ENCODE measurements at places on chromosomes 4 and X.

DNA sequence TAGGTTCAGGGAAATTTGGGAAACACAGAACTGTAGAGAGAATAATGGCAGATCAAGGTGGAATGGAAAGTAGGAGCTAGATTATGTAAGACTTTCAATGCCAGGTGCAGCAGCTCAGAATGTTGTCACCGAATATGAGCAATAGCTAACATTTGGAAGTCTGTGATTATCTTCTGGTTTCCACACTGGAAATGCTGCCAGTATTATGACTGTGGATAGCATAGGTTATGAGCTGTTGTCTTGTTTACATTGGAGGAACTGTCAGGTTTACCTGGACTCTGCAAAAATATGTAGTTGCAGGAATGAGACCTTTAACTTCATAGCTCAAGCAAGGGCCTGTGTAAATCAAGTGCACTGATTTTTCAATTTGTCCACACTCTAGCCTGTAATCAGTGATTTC, 26.0 kb upstream of the TAF9B start:
- no peak for DNase-seq

DNA sequence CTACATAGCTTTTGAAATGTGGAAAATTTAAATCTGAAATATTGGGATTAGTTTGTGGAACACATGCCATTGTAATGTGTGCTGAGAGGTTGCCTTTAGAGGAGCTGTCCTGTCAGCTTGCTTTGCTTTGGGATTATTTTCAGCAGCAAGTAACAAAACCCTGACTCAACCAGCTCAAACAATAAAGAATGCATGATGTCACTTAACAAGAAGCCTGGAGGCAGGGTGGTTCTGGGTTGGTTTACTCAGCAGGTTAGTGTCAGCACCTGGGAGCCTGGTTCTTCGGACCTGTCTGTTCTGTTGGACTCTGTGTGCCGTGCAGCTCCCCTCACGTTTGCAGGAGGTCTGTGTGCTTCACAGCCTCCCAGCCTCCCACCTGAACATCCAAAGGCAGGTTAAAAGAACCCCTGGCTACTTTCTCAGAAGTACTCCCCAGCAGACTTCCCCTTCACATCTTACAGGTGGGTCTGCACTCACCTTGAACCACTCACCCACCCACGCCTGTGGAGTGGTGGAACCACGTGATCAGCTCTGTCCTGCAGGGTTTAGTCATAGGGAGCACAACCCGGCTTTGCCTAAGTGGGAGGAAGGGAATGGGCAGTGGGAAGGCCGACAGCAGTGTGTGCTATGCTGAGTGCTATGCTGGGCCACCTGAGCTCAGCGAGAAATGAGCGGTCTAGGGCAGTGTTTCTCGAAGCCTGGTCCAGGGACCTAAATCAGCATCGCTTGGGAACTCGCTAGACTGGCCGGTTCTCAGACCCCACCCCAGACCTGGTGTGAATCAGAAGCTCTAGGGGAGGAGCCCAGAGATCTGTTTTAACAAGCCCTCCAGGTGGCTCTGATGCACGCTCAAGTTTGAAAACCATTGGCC, 20.4 kb downstream of the TMEM131L start:
- peak; percentile 34 for DNase-seq

GRCh38 chr4:121150003-121150402, 14.1 kb downstream of the TNIP3 start:
- no peak for DNase-seq

- peak; percentile 82 for DNase-seq
Observed at GRCh38 chr4:7155590-7156071, 36.7 kb upstream of the SORCS2 start.

DNA sequence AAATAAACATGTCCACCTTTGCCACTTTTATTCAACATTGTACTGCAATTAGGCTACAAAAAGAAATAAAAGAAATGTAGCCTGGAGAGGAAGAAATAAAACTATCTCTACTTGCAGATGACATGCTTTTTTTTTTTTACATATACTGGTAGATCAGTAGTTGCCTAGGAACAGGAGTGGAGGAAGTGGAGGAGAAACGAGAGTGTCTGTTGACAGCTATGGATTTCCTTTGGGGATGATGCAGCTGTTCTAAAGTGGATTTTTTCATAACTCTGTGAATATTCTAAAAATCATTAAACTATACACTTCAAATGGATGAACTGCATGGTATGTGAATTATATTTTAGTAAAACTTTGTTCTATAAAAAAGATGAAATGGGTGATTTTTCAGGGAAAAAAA, 116.4 kb downstream of the ANAPC4 start:
- DNase-seq: no peak

GRCh38 chr4:25890571-25891485, 23.2 kb upstream of the SMIM20 start:
- no peak for DNase-seq

DNA sequence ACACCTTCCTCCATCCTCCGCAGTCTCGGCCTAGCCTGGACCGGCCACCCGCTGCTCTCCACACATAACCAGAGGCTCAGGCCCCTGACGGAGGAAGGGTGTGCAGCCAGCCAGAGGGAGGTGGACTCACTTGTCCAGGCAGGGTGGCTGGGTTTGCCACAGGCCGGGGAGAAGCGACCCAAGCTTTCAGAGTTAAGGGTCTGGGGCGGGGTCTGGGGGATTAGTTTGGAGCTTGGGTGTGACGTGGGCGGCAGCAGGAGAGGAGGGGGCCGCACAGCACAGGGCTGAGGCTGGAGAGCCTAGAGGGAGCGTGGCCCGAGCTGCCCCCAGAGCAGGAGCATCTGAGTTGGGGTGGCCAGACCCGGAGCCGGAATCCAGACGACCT, 22.4 kb upstream of the CPLX1 start:
- no peak for DNase-seq

DNA sequence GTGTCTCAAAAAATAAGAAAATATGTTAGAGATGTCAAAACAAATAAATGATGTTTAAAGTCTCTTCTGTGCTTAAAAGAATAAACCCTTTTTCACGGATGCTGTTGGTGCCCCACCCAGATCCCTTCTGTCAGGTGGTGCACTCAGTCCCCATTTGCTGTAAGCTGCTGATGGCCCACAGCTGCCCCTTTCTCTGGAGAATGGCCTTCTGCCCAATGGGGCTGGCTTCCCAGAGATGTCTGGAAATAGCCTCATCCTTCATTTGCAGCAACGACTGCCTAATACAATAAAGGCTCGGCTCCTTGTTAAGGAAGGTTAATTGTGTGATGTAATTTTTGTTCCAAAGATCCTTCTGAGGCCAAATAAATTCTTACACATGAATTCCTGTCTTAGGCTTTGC, 31.8 kb downstream of the ETNPPL start:
- no peak for DNase-seq

GRCh38 chr4:148735432-148736155, 293.4 kb upstream of the NR3C2 start:
- DNase-seq: no peak

GRCh38 chrX:1476682-1477081, 24.0 kb upstream of the ASMTL start:
- DNase-seq: no peak

- DNase-seq: peak; percentile 6
Observed at GRCh38 chrX:133402042-133402453, 13.2 kb downstream of the GPC4 start.

GRCh38 chr4:3716631-3717235, 49.5 kb upstream of the ADRA2C start:
- no peak for DNase-seq

- no peak for DNase-seq
Observed at GRCh38 chr4:22090661-22091351, 142.2 kb upstream of the KCNIP4 start.

DNA sequence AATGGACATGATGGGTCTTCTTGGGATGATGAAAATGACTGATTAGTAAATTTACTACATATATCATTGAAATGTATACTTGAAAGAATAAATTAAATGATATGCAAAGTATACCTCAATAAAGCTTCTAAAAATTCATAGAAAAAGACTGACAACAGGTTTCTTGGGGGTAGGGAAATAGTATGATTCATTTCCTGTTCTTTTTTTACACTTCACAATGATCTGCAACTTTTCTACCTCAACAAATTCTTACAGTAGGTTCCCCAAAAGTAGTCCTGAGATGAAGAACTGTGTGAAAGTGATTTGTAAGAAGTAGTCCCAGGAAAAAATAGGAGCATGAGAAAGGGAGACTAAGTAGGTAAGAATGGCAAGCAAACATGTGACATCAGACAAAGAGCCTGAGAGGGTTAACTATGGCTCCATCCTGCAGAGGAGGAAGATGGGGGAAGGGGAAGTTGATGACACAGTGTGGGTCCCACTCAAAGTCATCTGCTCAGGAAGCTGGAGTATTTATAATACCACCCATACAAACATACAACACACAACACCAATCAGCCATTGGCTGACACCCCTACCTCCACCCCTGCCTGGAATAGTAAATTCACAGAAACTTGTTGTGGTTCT, 73.9 kb downstream of the ARHGAP6 start:
- no peak for DNase-seq

- DNase-seq: no peak
Observed at GRCh38 chr4:69934150-69934549, 3.3 kb downstream of the CSN1S1 start.

- peak; percentile 12 for DNase-seq
Observed at GRCh38 chrX:146907391-146908240, 93.1 kb upstream of the CXorf51A start.

- DNase-seq: no peak
Observed at GRCh38 chr4:133982533-133983224, 218.9 kb downstream of the PABPC4L start.

DNA sequence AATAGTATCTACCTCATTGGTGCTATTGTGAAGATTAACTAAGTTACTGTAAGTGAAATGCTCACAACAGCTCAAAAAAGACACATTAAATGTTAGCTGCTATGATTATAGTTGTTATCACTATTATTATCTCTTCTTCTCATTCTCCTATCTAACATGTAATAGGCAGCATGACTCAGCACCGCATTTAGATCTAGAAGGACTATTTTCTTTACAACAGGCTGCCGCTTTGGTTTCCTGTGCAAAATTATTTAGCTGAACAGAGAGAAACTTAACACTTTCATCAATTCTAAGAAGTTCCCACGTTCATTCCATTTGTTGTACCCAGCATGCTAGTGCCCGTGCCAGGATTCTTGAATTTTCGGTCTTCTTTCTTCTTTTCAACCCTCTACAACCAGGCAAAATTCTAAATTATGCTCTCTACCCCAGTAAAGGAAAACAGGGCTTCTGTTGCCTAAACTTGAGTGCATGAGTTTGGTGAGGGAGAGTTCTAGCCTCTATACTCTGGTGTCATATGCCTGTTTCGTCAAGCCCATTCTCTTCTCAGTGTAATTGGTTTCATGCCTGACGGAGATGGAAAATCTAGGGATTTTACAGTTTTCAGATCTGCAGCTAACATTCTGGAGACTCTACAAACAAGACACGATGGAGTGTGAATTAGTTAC, 378.9 kb downstream of the PPP1R2C start:
- DNase-seq: no peak

GRCh38 chr4:125169192-125169591, 145.6 kb upstream of the FAT4 start:
- no peak for DNase-seq

DNA sequence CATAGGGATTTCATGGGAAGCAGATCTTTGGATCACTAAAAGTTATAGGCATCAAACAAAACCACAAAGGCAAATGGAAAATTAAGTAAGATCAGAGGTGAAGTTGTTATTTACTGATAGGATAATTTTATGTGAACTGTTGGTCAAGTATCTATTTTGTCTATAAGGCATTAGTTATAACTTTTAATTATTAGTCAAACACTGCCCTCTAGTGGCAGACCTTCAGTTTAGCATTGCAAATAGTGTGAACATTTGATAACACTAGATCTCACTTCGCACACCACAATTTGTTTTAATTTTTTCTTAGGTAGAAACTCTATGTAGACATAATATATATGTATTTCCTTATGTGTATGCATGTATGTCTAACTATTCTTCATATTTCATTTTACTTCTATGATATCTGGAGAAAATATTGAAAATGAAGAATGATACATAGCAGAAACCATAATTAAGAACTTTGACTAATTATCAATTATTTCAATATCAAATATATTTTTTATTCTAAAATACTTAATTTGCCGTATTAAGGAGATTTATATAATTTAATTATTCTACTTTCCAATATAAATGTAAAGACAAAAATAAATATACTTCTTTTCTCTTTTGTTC, 214.5 kb upstream of the TACR3 start:
- no peak for DNase-seq

GRCh38 chr4:56128213-56128612, 179.5 kb downstream of the CEP135 start:
- peak; percentile 19 for DNase-seq

- DNase-seq: no peak
Observed at GRCh38 chrX:134501941-134502340, 42.0 kb downstream of the HPRT1 start.

DNA sequence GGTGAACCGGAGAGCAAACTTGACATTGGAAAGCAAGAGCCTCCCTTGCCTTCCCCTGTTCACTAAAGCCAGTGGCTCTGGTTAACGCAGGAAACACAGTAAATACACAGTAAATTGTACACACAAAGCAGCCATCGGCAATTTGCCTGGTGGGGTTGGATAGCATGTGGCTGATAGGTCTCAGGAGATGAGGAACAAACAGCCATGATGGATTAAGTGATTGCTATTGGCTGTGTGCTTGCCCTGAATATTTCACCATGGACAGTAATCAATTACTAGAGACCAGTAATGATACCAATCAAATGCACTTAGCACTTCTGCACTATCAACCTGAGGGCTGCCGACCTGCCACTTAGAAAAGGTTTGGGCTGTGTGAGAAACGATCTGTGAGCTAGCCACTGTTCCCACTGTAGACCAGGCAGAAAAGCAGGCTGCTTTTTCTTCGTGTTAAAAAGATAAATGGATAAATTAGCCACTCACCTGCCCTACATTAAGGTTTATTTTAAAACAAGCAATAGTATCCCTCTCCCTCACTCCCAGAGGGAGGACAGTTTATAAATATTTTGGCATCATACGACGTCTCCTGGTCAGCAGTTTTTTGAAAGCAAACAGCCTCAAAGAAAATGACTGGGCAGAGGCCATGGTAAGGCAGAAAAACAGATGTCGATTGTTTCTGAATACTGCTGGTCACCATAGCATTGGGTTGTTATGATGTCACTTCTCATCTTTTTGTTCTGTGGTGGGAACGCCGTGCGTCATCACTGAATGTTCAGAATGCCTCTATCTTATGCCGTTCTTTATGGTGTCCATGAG, 167.1 kb downstream of the MAML3 start:
- DNase-seq: no peak

DNA sequence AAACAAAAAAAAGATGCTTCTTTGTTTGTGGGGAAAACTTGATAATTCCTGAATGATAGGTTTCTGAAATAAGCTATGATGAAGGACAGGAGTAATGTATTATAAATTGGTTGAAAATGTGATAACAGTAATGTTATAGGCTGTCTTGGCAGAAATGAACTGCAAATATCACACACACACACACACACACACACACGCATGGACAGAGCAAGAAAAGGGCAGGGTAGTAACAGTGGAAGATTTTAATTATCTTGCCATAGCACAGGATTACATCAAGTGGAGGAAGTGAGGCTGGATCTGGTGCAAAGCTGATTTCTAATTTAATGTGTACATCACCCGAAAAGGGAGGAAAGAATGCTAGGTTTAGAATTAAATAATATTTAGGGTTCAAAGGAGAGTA, 97.5 kb upstream of the CXXC4 start:
- DNase-seq: no peak

GRCh38 chrX:106921637-106922036, 1.4 kb downstream of the CLDN2 start:
- no peak for DNase-seq

- no peak for DNase-seq
Observed at GRCh38 chr4:17204908-17205307, 306.5 kb upstream of the LDB2 start.

Data from MG63 (cell line).